ENCODE measurements at places on chromosomes 11 and 22.

- no peak for DNase-seq
Observed at GRCh38 chr11:70105369-70105754, 27.2 kb downstream of the ANO1 start.

DNA sequence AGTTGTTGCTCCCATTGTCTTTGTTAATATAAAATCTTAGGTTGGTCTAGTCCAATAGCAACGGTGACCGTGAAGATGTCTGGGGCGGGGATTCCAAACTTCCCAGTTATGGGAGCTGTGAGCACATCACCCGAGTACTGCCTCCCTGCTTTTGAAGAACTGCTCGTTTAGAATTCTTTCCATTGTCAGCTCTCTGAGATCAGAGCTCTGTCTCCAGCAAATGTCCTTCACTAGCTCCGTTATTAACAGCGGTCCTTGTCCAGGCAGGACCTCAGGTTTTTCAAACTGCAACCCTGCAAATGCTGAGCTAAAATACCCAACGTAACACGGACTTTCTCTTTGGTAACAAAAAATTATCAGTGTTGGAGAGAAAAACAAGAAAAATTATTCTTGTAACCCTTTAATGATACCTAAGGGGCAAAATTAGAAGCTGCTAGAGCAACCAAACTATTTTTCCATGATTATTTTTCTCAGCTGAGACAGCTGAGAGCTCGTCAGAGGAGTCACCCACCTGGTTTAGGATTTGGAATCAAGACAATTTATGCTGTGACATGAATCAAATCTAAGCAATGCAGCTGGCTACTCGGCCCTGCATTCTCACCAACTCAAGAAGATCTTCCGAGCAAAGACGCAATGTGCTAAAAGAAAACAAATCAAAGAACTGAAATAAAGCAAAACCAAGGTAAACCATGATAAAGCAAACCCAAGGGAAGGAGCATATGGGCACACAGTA is 15.1 kb upstream of the EFCAB6 start:
- DNase-seq, result no peak

GRCh38 chr11:20363149-20363499 is 390 bp upstream of the HTATIP2 start:
- no peak for DNase-seq

DNA sequence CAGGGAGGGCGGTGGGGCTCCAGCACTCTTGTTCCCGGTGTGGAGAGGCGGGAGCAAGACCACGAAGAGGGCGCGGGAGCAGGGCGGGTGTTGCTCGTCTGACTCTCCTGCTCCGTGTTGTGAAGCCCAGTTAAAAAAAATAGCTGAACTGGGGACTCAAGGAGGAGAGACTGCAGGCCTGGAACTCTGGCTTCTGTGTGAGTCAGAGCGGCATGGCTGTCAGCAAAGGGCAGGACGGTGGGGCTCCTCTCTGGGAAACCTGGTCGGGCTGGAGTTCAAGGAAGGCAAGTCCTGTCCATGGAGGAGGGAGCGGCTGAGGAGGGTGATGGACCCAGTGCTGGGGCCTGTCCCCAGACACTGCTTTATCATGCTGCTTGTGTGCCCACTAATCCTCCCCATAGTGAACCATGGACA is 152.3 kb downstream of the FEZ1 start:
- DNase-seq, result no peak

GRCh38 chr11:103662880-103663279 is 373.6 kb upstream of the DDI1 start:
- DNase-seq, result no peak

GRCh38 chr22:27970596-27971220 is 51.7 kb upstream of the PITPNB start:
- DNase-seq, result no peak

DNA sequence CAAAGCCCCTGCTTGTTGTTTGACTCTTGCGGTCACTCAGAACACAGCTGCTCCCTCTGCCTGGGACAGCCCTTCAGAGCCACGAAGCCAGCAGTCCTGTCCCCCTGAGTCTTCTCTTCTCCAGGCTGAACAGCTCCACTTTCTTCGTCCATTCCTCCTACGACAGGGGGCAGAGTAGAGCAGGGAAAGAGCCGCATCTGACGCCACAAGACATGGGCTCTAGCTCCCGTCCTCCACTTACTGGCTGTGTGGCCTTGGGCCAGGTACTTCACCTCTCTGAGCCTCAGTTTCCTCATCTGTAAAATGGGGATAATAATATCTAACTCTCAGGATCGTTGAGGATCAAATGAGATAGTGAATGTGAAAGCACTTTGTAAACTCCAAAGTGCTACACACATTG is 29.9 kb downstream of the CHRDL2 start:
- no peak for DNase-seq

- DNase-seq, result no peak
Observed at GRCh38 chr22:48675141-48675829, 1152.4 kb downstream of the BRD1 start.

GRCh38 chr11:96275801-96276594 is 67.0 kb downstream of the MAML2 start:
- DNase-seq, result no peak

GRCh38 chr11:23574149-23574548 is 713.9 kb upstream of the CCDC179 start:
- DNase-seq, result no peak

All from pulmonary artery endothelial cell (primary cell).